NCI-H187 (cell line): ENCODE measurements at places on chromosomes 12 and 14.

DNA sequence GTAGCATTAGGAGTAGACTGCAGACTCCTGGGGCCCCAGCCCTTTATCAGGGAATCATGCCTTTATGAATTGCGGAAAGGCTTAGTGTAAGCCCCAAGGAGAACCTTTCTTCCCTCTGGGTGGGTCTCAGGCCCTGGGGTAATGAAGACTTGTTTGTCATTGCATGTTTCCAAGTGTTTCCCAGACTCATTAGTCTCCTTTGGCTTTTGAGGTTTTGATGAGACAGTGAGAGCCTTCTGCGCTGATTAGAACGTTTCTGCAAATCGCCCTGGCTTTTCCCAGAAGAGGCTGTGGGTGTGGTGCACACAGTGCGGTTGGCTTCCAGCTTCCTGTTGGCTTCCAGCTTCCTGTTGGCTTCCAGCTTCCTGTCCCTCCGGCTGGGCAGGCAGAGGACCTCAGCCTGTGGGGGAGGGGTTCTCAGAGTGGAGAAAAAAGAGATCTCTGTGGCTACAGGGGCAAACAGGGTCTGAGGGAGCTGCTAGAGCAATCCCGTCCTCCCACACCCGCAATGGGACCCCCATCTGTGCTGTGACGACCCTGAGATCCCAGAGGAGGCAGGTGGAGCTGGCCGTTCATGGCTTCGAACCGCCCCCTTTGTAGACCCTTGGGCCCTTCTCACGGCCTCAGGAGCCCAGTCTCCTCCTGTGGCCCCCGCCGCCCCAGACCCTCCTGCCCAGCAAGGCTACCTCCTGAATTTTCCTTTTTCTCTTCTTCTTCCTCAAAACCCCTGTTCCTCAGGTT, 42.1 kb downstream of the GPR68 start:
- no peak for DNase-seq

GRCh38 chr12:2561367-2561766, 233.4 kb upstream of the FKBP4 start:
- DNase-seq, result no peak

- DNase-seq, result no peak
Measured at GRCh38 chr14:99481745-99482099, 513 bp downstream of the CCNK start.

- DNase-seq, result no peak
Measured at GRCh38 chr14:100900837-100901390, 2.6 kb downstream of the RTL1 start.

DNA sequence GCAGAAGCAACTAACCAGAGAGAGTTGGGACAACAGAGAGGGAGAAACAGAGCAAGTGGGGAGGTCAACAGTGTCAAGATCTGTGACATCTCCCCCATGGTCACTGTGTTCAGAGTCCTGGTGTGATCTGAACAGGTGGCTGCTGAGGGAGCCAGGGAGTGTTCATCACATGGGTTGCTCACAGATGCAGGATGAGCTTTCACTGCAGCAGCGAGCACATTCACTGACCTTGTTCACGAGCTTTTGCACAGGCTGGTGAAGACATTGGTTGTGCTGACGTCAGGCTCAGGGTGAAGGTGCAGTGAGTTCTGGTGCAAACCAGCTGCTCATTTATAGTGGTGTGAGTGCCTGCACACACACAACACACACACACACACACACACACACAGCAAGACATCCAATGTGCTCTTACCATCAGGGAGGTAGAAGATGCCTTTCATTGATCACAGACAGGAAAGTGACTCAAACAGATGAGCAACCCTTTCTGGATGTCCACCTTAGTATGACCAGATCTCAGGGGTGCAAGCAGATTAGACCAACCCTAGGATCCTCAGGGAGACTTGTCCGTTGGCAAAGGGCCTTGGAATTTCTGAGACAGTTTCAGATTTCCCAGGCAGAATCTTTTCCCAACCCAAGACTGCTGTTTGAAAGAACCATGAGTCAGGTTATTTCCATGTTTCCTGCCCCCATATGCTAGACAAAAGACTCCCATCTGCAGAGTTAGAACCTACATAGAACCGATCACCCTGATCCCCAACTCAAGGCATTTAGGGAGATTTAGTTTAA, 44.3 kb upstream of the OR10AD1 start:
- DNase-seq, result no peak

DNA sequence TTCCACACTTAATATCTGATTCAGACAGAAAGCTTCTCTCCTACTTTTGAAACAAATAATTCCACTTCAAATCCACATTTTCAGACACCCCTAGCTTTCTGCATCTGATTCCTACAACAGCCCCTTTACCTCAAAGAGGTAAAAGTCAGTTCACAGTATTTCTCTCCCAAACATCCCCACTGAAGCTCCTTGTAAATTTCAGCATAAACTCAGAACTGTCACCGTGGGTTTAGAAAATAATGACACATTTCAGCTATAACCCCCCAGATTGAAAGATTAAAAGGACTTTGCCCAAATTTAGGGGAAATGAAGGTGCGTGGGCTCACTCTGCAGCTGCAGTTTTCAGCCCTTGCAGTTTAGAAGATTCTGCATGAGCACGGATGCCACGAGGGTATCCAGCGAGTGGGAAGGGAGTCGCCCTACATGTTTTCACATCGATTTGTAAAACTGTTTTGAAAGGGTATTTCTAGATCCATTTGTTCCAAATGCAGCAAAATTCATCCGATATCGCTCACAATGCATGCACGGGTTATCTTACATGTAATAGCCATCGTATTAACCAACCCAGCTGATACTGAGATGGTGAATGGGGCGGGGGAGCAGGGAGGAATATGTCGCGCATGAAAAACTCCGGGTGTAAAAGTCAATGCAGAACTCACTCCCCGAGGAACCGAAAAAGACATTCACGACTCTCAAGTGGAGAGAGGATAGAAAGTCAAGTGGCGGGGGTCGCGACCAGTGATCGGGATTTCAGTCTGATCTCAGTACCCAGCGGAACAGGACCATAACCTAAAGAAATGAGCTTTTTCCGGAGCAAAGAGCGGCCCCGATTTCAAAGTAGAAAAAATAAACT, 5.0 kb upstream of the CCND2 start:
- DNase-seq, result no peak
